Upper lobe of right lung (tissue), 1 donor: ENCODE measurements at places on chromosomes 7 and 10. TPM values are rescaled to one million over a fixed set of nuclear protein-coding genes. Genes with fewer than 3 reads are reported as not detected.

DNA sequence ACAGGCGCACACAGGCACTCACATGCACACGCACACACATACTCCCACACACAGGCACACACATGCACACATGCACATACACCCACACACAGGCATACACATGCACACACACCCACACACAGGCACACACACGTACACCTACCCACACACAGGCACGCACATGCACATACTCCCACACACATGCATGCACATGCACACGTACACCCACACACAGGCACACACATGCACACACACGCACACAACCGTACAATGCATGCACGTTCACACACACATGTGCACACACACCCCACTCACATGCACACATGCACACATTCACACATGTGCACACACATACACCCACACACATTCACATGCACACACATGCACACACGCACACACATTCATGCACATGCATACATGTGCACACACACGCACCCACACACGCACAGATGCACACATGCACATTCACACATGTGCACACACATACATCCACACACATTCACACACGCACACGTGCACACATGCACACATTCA, 59.3 kb downstream of the MKI67 start:
- no peak overlapping the region for H3K4me3 ChIP-seq
- peaks cover 34% of the 10 kb centered on the region for H3K4me1 ChIP-seq
- DNase-seq: peak; percentile 39
- peaks cover 76% of the 10 kb centered on the region for H3K36me3 ChIP-seq

The SFRP5 gene
- total RNA-seq: 3.0 TPM

- H3K36me3 ChIP-seq: no peaks in the 10 kb centered on the region
- DNase-seq: no peak
- no peak overlapping the region for H3K4me3 ChIP-seq
- H3K27me3 ChIP-seq: no peaks in the 10 kb centered on the region
- H3K27ac ChIP-seq: no peak overlapping the region
These were observed 14.1 kb upstream of the CEP41 start for GRCh38 chr7:130454959-130455358.

- no peaks in the 10 kb centered on the region for H3K27me3 ChIP-seq
- no peak overlapping the region for H3K27ac ChIP-seq
- H3K4me3 ChIP-seq: no peak overlapping the region
- DNase-seq: no peak
- no peaks in the 10 kb centered on the region for H3K4me1 ChIP-seq
These were observed 40.2 kb upstream of the SLC26A3 start for GRCh38 chr7:107843184-107843583.

- H3K36me3 ChIP-seq: peaks cover 35% of the 10 kb centered on the region
- no peak for DNase-seq
These were observed 105.5 kb downstream of the SEPTIN7 start for GRCh38 chr7:35906191-35906908.

The BEND7 gene
- total RNA-seq: 31.1 TPM

- DNase-seq: no peak
- H3K4me1 ChIP-seq: no peaks in the 10 kb centered on the region
- H3K36me3 ChIP-seq: peaks cover 44% of the 10 kb centered on the region
- H3K4me3 ChIP-seq: no peak overlapping the region
These were observed 41.1 kb downstream of the GARS1 start for GRCh38 chr7:30635798-30636197.

DNA sequence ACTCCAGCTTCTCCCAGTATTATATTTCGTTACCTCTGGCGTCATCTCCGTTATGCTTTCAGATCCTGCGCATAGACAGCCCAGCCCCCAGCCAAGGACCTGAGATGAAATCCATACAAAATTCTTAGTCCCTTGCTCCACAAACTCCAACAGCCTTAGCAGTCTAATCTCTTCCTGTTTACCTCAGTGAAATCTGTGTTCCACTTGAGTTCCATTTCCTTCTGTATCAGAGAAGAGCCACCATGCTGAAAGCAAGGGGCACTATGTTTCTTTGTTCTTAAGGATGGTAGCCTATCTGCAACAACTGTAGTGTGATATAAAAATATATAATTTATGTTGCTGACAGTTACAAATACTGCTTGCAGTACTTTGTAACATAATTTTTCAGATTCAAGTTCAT, 59.8 kb downstream of the PTEN start:
- H3K4me1 ChIP-seq: peaks cover 29% of the 10 kb centered on the region
- H3K27me3 ChIP-seq: no peaks in the 10 kb centered on the region
- DNase-seq: no peak
- H3K4me3 ChIP-seq: no peak overlapping the region
- peaks cover 7% of the 10 kb centered on the region for H3K36me3 ChIP-seq

- H3K27me3 ChIP-seq: no peaks in the 10 kb centered on the region
- peak overlapping the region; percentile 81 for H3K27ac ChIP-seq
- peaks cover 13% of the 10 kb centered on the region for H3K36me3 ChIP-seq
- peaks cover 48% of the 10 kb centered on the region for H3K4me1 ChIP-seq
- peak overlapping the region; percentile 11 for H3K4me3 ChIP-seq
- no peak for DNase-seq
These were observed 255.1 kb downstream of the TNS3 start for GRCh38 chr7:47326808-47327207.
